ENCODE measurements at places on chromosomes 7 and 10. TPM values are rescaled to one million over a fixed set of nuclear protein-coding genes. Genes with fewer than 3 reads are reported as not detected.

OR2A5 gene
- not detected for total RNA-seq

TFPI2 gene
- total RNA-seq: 14.4 TPM

ENTPD1 gene
- 3.3 TPM for total RNA-seq

AS3MT gene
- 8.1 TPM for total RNA-seq

SUN3 gene
- not detected for total RNA-seq

PARD3 gene
- 46.4 TPM for total RNA-seq

MGAM2 gene
- total RNA-seq: not detected

CCDC126 gene
- total RNA-seq: 9.7 TPM

SPRN gene
- total RNA-seq: under 0.01 TPM

ANKRD7 gene
- 2.8 TPM for total RNA-seq

NEUROD6 gene
- not detected for total RNA-seq

FEZF1 gene
- total RNA-seq: not detected

TMEM270 gene
- not detected for total RNA-seq

PKD2L1 gene
- total RNA-seq: not detected

HELLS gene
- 3.9 TPM for total RNA-seq

MYO1G gene
- total RNA-seq: under 0.01 TPM

PVRIG gene
- total RNA-seq: not detected

DYNC1I1 gene
- total RNA-seq: 0.17 TPM

SP8 gene
- not detected for total RNA-seq

CHN2 gene
- total RNA-seq: 0.33 TPM

GRID1 gene
- 0.33 TPM for total RNA-seq
